Activated CD4-positive, alpha-beta T cell treated with anti-CD3 and anti-CD28 coated beads for 4 hours (primary cell): ENCODE measurements at places on chromosomes 1 and 21.

- no peak for DNase-seq
Measured at GRCh38 chr1:64836802-64837201, 91.9 kb downstream of the RAVER2 start.

- DNase-seq: no peak
Measured at GRCh38 chr1:183070923-183071618, 47.9 kb downstream of the LAMC1 start.

DNA sequence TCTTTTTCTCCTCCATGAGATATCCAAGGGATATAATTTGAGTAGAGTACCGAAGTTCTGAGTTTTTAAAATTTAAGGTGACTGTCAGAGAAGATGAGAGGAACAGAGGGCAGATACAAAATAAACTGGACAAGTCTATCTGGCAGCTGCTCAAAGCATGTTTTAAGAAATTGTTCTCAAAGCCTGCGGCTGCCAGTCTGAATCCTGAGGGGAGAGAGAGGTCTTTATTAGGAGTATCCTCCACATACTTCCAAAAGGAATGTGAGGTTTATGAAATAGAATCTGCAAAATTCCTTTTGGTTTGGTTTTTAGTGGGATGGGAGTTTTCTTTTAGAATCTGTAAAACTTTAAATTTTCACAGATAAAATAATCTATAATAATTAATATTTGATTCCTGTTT lies 41.3 kb downstream of the TTC13 start:
- no peak for DNase-seq

- DNase-seq: peak; percentile 4
Measured at GRCh38 chr1:99004254-99004860, 304 bp downstream of the PLPPR5 start.

DNA sequence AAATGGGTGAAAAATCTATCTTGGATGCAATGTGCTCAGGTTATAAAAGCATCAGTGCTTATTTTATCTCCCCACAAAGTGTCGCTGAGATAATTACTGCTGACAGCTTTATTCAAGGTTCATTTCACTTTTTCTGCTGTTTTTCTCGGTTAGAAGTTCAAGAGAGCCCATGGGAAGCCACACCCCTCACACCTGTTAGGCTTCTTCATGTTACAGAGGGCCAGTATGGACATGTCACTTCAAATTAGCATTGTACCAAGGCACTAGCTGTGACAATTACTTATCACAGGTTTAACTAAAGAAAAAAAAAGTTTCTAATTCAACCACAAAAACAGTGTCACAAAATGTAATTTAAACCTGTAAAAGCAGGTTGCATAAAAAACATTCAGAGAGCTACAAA lies 187.3 kb upstream of the DMRTA2 start:
- DNase-seq: no peak

GRCh38 chr1:91830242-91831131 lies 55.5 kb downstream of the TGFBR3 start:
- no peak for DNase-seq

DNA sequence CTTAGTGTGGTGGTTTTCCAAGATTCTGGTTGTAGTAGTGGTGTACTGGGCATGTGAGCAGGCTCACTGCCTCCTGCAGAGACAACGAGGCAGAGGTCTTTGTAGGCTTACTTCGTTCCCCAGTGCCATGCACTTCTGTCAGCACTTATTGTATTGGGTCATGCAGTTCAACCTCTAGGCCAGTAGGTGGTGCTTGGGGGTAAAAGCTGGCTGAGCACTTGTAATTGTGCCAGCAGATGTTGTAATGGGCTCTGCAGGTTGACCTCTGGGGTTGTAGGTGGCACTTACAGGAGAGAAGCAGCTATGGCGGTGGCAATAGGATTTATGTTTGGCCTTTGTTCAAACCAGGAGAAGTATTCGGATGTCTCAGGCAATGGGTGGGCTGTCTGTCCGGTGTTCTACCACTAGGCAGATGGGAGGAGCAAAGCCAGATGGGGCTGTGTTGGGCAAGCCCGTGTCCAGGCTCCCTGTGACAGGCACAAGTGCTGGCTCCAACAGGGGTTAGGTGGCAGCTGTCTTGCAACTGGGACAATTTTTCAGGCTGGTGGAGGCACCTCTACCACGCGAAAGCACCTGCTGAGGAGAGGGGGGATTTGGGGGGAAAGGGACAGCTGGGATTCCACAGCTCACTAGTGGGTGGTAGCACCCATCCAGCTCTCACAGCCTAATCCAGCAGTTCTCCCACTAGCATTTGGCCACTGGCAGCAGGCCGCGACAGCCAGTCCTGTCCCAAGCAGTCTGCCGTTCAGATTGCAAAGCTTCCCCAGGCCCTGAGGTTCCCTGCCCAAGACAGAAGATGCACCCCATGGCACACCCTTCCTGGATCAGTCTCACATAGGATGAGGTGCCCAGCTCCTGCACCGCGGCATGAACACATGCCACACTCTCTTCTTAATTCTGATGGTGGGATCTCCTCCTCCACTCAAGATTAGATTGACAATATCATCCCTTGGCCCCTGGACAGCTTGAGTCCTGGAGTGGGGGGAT lies 274.5 kb downstream of the CTH start:
- DNase-seq: peak; percentile 8

GRCh38 chr1:183063349-183063748 lies 40.1 kb downstream of the LAMC1 start:
- no peak for DNase-seq

DNA sequence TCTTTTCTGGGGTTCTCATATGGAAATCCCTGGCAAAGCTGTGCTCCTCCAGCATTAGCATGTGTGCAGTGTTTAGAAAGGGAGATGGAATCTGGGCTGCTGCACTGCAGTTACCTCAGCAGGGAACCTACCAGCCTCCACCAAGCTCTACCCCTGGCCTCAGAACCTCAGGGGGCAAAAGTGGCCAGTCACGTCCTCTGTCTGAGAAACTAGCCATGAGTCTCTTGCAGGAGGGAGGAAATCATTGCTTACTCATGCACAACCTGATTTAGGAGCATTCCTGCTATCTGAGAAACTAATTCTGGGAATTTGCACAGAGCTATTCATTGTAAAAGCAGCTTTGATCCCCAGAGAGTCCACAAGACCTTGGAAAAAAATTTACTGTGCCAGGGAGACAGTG lies 80.6 kb upstream of the IPO9 start:
- DNase-seq: no peak

DNA sequence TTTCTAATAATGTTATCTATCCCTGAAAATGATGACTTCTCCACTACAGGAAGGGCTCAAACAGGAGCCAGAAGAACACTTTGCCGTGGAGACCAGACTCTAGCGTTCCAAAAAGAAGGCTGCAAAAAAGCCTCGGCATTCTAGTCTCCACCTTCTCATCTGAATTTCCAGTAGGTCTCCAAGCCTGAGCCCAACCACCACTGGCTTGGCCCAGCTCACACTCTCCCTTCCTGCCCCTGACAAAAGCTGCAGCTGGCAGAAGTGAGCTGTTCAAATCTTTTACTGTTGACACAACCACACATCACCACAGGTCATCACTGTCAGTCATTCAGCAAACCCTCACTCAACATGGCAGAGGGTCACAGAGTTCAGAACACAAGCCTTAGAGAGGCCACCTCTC lies 69.3 kb downstream of the CAMK2N1 start:
- DNase-seq: no peak

- DNase-seq: no peak
Measured at GRCh38 chr1:187283984-187284383, 455.2 kb downstream of the PLA2G4A start.

- DNase-seq: no peak
Measured at GRCh38 chr1:39295901-39296300, 91.4 kb downstream of the MACF1 start.

DNA sequence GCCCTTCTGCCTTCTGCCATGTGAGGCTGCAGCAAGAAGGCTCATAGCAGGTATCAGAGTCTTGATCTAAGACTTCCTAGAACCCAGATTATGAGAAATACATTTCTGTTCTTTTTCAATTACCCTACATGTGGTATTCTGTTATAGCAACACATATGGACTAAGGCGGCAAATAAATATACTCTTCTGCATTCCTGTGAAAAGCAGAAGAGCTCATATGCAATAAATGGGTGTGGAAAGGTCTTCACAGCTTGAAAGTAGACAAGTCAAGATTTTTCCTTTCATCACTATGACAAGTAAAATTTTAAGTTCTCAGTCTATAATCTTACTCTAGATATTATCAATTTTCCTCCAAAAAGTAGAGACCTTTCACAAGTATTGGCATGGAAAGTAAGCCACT lies 36.6 kb downstream of the TNFSF18 start:
- DNase-seq: no peak

DNA sequence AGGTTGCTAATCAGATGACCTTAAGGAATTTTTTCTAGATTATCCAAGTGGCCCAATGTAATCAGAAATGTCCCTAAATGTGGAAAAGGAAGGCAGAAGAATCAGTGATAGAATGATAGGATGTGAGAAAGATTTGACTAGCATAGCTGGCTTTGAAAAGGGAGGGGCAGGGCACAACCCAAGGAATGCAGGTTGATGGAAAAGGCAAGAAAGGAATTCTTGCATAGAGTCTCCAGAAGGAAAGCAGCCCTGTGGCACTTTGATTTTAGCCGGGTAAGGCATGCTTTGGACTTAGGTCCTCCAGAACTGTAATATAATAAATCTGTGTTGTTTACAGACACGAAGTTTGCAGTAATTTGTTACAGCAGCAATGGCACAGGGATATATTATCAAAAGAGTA lies 375.7 kb upstream of the B3GALT2 start:
- no peak for DNase-seq

DNA sequence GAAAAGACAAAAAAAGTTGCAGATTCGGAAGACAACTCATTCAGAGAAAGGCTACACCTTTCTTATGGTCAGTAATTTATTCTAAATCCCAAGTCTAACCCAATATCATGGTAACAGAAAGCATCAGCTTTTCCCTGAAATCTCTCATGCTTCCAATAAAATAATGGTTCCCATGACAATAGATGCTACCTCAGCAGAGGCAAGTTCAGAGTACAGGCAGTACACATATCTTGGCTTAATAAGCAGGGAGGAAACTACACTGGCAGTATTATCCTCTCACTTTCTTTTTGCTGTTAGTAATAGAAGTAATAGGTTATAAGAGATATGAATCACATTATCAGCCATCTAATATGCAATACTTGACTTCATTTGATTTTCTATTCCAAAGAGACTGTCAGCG lies 137.1 kb downstream of the DPYD start:
- DNase-seq: no peak

DNA sequence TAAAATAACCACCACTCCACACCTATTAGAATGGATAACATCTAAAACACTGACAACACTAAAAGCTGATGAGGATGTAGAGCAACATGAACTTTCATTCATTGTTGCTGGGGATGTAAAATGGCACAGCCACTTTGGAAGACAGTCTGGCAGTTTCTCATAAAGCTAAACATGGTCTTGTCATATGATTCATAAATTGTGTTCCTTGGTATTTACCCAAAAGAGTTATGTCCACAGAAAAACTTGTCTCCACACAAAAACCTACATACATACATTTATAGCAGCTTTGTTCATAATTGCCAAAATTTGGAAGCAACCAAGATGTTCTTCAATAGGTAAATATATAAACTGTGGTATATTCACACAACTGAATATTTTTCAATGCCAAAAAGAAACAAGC lies 16.0 kb upstream of the XCL1 start:
- no peak for DNase-seq

DNA sequence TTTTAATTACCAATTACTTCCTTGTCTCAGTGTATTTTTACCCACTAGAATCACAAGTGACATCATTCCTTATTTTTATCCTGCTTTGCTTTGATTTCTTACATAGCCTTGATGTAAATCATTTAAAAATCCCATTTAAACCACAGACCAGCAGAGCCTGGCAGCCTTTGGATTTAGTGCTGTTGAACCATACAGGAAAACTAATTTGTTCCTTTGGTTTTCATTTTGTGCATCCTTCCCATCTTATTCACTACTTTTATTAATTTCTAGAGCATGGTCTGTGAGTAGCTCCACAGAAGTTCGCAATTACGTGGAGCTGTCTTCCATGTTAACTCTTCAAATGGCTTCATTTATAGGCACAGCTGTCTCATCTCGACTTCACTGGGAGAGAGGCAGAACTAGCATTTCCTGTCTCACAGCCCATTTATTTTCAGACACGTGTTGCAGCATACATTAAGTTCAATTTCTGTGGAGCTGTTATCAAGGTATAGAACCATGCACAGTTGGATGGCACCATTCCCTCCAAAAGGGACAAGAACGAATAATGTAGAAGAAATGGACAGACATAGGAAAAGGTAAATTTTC lies 235.3 kb downstream of the MRPL39 start:
- DNase-seq: no peak

- DNase-seq: no peak
Measured at GRCh38 chr21:34274001-34274400, 89.8 kb upstream of the KCNE2 start.
